NCI-H2081 treated with DMSO at 0.1 percent for 48 hours (cell line): ENCODE measurements at places on chromosomes 7 and 10.

DNA sequence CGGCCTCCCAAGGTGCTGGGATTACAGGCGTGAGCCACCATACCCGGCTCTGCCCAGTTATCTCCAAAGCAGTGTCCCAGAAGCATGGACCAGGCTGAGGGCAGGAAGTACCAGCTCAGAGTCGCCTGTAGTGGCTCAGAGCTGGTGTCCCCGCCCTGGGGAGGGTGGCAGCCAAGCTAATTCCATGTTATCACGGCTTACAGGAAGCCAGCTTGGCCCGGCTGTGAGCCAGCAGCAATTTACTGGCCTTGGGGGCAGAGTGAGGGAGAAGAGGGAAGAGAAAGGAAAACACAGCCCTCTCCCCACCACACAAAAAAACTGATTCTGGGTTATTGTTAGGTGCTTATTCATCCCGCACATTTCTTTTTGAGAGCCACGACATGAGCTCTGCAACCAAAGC lies 88.1 kb downstream of the HIP1 start:
- DNase-seq: no peak

DNA sequence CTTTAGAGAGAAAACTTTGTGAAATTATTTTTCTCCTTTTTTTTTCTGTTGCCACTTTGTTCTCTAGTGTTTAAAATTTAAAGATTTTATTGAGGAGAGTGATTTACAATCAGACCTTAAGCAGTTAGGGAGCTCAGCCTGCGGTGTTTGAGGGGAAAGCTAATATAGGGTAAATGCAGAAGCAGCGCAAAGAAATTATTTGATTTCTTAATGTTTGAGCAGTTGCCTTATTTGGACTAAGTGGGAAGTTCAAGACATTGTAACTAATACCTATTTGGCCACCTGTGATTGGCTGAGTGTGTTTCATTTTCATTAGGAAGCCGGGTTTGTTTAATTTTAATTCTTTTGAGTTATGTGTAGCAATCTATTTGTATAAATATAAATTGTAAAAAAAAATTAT lies 25.3 kb downstream of the WAC start:
- DNase-seq: no peak

GRCh38 chr7:51290304-51290637 lies 26.3 kb downstream of the COBL start:
- DNase-seq: no peak

- no peak for DNase-seq
Measured at GRCh38 chr7:4009211-4010060, 672.7 kb upstream of the FOXK1 start.

DNA sequence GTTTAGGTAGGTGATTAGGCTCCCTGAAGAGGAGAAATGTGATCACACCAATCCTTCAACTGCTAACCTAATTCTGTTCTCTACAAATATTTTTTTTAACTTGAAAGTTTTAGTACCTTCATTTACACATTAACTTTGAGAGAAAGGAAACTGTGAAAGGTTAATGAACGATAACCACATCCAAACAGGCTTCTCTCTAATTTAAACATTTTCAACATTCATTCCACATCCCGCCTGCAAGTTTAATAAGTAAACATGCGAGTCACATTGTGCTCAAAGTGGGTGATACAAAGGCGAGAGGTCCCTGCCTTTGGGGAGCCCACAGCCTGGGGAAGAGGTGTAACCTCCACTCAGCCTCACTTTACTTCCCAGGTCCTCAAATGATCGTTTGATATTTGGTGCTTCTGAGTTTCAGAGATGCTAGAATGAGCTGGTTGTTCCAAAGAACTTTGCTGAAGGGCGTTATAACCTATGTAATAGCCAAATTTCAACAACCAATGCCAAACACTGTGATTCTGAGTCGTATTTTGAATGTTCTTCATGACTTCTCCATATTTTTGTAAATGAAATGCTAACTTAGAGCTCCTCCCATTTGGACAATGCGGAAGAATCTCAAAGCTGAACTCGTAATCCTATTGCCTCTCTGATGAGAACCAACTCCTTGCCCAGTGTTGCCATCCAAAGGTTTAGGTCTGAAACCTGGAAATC lies 47.5 kb downstream of the DENND2A start:
- no peak for DNase-seq

GRCh38 chr7:35280902-35281301 lies 27.0 kb upstream of the TBX20 start:
- DNase-seq: no peak

- no peak for DNase-seq
Measured at GRCh38 chr7:103343332-103343731, 1.2 kb downstream of the DNAJC2 start.

GRCh38 chr10:29783201-29783947 lies 148.6 kb upstream of the SVIL start:
- no peak for DNase-seq

DNA sequence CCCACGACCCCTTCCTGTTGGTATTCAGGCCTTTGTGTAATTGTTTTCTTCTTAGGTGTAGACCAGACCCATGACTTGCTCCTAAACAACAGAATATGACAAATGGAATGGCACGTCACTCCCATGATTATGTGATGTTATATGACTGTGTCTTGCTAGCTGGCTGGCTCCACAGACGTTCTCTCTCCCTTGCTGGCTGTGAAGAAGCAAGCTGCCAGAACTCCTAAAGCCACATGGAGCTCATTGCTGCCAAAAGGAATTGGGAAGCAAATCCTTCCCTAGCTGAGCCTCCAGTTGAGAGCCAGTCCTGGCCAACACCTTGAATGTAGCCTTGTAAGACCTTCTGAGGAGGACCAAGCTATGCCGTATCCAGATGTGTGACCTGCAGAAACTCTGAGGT lies 74.2 kb downstream of the RAB18 start:
- no peak for DNase-seq

DNA sequence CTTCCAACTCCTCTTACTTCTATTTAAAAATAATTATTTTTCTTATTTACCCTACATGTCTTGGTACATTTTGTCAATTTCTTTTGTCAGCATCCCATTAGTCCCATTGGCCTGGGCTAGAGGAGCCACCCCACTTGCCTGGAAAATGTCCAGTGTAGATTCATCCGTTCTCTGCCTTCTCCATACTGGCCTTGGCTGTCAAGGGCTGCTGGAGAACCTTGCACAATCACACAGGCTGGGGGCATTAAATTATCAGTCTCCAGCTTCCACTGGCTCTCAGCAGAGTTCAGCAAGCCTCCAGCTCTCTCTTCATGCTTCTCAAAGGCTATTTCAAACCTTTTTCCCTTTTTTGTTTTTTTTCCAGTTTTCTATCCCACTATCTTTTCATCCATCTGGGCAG lies 13.8 kb upstream of the ZCCHC24 start:
- DNase-seq: no peak

DNA sequence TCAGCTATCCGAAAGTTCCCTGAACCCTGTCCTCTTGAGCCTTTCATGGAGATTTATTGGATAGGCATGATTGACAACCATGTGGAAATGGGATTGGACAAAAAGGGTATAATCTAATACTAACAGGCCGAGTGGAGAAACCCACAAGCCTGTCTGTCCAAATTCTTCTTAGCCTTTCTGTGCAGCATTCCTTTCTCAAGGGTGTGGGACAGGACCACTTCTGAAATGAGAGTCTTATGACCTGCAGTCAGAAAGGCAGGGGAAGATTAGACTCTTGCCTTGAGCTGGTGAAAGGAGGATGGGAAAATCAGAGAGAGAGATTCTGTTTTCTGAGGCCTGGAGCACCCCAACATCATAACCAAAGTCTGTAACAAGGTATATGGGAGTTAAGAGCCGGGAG lies 85.5 kb downstream of the MAPK8 start:
- DNase-seq: no peak

GRCh38 chr7:45421806-45422205 lies 152.4 kb upstream of the ADCY1 start:
- no peak for DNase-seq

- DNase-seq: no peak
Measured at GRCh38 chr10:33303988-33304387, 30.5 kb downstream of the NRP1 start.

GRCh38 chr7:620885-621284 lies 101.2 kb upstream of the PDGFA start:
- no peak for DNase-seq

- DNase-seq: no peak
Measured at GRCh38 chr7:195010-195829, 2.8 kb downstream of the FAM20C start.

GRCh38 chr7:140003913-140004382 lies 58.8 kb downstream of the PARP12 start:
- DNase-seq: no peak

DNA sequence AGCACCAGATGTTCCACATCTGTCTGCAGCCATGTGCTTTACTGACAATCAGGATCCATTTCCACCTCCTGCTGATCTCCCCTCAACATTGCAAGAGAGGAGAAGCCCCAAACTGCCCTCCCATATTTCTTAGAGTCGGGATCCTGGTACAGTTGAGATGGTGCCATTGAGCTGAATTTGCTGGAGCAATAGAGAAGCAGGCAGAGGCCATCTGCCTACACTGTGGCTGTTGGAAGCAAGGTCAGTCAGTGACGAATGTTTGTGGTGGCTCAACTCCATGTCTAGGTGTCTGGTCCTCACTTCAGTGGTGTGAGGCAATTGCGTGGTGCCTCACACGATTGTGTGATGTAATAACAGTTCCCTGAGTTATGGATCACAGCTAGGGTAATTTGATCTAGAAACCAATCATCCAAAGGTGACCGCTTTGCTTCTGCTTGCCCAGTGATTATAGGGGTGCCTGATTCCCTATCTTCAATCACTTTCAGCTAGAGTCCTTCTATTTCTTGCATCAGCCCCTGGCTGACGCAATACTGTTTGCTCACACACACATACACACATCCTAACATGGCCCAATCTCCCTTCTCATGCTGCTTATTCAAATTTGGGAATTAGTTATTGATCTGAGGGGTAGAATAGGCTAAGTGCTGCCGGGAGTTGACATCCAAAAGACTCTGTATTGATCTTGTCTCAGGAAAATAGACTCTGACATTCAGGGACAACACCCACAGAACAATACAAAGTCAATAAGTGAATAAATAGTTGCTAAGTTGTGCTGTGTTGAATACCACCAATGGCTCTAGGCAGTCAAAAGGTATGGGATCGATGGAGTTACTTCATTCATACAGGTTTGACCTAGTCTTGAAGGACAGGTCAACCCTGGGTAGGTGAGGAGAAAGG lies 46.1 kb upstream of the SLC35B4 start:
- DNase-seq: no peak

DNA sequence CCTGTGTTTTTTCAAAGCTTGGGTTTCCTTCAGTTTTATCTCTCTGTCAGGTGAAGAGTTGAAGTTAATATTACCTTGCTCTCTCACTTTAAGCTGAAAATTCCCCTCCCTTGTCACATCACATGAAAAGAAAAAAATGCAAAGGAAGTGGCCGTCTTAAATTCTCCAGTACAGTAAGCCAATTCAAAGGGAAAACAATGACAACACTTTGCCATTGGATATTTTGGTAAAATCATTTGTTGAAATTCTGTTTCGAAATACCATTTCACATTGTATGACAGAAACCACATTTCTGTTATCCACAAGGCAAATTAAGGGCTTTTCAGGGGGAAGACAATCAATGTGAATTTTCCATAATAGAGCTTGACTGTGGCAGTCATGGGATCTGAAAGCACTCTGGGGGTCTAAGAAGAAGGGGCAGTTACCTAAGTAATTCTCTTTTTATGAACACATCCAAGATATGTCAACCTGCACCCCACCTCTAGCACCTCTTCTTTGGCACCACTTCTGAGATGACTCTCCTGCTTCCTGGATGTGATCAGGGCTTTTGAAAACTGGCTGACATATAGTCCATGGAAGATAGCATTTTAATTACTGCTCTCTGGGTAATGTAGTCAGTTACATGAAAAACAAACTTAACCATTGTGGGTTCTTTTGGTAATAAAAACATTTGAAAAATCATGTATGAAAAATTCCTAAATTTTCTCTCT lies 63.8 kb downstream of the ENTPD1 start:
- no peak for DNase-seq

- no peak for DNase-seq
Measured at GRCh38 chr7:149804106-149804505, 30.7 kb upstream of the ZNF467 start.

DNA sequence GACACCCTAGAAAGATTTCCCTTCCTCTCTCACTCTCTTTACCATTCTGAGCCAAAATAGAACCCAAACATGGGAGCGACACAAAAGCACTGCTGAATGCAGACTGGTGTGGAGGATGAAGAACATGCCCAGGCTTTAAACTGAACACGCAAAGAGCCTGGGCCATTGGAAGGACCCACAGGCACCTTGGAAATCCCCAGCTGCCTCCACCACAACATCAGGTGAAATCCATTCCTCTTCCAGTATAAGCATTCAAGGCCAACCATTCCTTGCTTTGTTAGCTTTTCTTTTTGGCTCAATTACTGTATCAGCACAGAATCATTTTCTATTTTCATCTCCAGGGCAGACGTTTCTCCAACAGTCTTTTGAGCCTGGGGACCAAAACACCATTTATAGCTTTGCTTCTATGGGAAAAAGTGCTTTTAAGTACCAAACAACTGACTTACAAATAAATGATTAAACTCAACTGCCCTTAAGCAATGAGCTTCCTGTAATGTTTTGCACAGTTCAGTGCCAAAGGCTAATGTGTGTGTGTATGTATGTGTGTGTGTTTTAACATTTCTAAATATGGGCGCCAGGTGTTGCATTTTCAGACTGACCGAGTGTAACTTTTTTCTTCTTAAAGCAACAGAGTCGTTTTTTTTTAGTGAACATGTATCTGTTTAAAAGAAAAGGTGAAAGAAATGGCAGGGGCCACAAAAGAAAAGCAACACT lies 16.2 kb upstream of the BLNK start:
- DNase-seq: peak; percentile 21

DNA sequence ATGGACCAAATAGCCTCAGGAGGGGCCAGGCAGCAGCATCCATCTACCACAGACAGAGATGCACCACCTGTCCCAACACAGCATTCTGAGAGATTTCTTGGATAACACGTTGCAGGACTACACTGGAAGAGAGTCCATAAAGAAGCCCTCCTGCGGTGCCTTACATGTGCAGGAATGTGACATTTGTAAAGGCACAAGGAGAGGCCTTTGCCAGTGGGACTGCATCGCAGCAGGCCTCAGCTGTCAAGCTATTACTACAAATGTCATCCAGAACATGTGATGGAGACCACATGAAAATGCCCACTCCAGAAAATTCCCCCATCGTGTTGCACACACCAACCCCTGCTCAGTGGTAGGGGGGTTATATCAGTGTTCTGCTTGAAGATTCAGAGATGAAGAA lies 77.4 kb downstream of the ATXN7L1 start:
- no peak for DNase-seq

GRCh38 chr10:70115948-70116682 lies 16.5 kb downstream of the AIFM2 start:
- DNase-seq: no peak

DNA sequence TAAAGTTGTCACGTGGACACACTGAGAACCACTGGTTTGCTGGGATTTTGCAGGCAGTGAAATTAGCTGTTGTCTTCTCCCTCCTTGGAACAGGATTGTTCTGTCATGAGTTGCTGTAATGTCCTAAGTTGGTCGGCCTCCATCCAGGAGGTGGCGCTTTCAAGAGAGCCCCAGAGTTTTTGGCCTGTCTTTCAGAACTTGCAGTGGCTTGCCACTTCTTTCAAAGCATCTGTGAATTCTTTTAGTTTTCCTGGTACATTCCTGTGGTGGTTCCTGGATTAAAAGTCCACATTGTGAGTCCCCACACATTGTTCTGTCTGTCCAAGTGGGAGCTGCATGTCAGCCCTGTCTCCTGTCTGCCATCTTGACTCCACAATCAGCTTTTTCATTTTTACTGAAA lies 133.8 kb downstream of the PON1 start:
- no peak for DNase-seq

- no peak for DNase-seq
Measured at GRCh38 chr7:145398758-145399157, 562.9 kb upstream of the TPK1 start.

- no peak for DNase-seq
Measured at GRCh38 chr10:73969224-73969841, 28.6 kb upstream of the VCL start.

GRCh38 chr7:23044581-23044980 lies 30.7 kb upstream of the HYCC1 start:
- DNase-seq: peak; percentile 61
